ENCODE measurements at places on chromosomes 4 and X.
A peak's percentile ranks its signal among the peaks of the same experiment; 100 is the strongest.

DNA sequence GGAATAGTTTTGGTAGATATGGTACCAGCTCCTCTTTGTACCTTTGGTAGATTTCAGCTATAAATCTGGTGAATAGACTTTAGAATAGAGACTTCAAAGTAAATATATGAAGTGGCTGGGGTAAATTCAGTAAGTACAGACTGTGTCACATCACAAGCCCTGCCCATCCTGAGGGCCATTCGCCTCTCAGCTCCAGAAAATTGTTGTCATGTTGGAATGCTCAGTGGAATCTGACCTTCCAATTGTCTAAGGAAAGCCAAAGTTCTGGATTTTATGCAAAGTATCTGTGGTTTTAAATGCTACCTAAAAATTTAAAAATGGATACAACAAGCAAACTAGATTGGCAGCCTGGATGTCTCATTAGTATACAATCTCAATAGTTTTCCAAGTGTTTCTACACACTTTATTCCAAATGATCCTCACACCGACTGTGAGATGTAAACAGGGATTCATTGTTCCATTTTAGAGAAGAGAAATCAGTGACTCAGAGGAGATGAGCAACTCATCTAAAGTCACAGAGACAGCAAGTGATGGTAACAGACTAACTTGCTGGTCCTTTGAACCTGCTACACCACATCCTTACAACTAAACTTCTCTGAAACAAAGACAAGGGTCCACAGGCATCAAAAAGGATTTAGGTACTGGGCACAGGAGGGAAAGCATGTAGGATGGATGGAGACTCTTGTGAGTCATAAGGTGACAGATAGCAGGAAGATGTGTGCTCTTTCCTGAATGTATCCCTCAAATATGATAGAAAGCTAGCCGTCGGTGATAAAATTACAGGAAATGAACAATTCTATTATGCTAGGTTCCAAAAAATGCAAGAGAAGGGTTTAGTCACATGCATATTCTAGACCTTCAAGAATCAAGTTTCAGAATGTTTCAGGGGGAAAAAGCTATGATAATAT lies 127.3 kb downstream of the ATP10D start:
- DNase-seq: no peak

DNA sequence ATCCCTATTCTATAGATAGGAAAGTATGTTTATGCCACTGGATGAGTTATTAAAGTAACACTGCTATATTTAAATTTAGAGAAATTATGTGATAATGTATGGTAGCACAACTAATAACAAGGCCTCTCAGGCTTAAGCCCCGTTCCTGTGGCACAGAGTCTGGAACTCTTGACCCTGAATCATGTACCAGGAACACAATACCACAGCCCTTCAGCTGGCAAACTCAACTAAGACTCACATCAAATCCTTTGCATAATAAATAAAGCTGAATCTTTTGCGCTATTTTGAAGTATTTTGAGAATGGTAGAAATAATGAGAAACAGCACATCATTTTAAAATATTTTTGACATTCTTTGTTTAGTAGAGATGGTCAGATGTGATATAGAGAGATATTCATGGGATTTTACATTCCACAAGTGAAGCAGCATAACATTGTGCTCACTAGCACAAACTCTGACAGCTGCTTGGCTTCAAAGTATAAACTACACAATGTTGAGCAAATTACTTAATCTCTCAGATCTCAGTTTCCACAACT lies 478.4 kb upstream of the FAM241A start:
- DNase-seq: no peak

DNA sequence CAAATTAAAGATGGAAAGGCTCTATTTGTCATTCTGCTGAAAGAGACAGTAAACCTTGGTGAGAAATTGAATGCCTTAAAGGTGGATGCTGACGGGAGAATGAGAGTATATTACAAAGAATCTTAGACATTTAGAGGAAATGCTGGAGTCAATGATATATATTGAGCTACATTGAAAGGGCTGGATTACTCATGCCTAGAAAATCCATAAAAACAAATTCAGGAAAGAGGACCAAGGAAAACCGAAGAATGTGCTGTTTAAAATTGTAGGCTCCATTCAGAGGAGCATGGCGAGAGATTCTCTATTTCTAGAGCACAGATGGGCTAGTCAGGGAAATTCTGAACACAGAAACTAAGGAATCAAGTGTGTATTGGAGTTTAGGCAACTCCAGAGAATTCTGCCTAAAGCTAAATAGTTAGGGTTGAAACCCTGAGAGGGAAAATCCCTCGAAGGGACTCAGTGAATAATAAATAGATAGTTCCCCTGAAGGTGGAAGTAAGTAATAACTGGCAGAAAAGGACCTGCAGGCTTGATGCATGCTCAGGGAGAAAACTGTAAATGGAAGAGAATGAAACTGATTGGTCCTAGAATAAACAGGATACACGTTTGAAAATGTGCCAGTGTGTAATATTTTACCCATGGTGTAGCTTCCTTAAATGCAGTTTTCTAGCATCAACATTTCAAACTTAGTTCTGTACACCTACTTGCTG lies 1532.4 kb upstream of the TENM3 start:
- no peak for DNase-seq

GRCh38 chrX:109890910-109891502 lies 111.9 kb upstream of the TMEM164 start:
- no peak for DNase-seq

DNA sequence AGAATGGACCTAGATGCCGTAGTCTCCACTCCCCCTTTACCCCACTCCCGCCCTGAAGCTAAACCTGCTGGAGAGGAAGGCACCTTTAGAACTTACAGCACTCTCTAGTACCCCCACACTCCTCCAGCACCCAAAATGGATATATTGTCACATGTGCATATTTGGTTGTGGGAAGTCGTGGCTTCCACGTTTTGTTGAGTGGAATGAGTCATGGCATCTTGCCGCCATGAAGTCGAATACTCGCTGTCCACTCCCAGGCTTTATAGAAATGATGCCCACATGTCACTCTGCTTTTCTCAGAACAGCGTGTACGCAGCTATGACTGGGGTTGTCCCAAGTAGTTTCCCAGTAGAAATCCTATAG lies 545 bp downstream of the ABCE1 start:
- no peak for DNase-seq

- no peak for DNase-seq
These were observed 260.5 kb upstream of the ZIC3 start for GRCh38 chrX:137305404-137305803.

DNA sequence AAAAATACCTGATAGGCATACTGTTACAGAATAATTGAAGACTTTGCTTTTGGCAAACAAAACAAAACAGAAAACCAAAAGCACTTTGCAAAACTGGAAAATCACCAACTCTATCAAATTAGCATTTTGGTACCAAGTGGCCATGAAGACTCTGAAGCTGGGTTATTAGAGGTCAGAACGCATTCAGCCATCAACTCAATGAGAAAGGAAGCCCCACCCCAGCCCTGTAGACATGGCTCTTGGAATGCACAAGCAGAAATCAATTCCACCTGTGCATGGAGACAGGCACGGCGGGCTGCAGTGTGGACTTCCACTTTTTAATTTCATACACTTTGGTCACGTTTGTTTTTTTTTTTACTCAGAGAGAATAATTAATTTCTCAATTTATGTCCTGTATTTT lies 93.6 kb upstream of the DHX15 start:
- no peak for DNase-seq

GRCh38 chrX:102672856-102673255 lies 21.6 kb downstream of the GPRASP1 start:
- no peak for DNase-seq

DNA sequence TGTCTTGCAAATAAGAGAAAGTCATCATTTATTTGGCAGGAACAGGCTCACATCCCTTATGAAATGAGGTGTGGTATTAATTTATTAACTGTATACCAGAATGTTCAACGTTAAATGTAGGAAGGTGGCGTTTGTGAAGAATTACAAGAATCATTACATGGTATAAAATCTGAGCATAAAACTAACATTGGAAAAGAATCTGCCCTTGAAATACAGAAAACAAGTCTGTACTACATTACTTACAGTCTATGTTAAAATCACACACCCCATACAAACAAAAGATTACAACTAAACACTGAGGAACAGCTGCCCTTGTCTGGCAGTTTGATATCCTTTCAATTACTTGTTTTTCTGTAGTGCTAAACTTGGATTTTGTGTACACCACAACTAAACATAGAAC lies 131.1 kb downstream of the DCHS2 start:
- no peak for DNase-seq

DNA sequence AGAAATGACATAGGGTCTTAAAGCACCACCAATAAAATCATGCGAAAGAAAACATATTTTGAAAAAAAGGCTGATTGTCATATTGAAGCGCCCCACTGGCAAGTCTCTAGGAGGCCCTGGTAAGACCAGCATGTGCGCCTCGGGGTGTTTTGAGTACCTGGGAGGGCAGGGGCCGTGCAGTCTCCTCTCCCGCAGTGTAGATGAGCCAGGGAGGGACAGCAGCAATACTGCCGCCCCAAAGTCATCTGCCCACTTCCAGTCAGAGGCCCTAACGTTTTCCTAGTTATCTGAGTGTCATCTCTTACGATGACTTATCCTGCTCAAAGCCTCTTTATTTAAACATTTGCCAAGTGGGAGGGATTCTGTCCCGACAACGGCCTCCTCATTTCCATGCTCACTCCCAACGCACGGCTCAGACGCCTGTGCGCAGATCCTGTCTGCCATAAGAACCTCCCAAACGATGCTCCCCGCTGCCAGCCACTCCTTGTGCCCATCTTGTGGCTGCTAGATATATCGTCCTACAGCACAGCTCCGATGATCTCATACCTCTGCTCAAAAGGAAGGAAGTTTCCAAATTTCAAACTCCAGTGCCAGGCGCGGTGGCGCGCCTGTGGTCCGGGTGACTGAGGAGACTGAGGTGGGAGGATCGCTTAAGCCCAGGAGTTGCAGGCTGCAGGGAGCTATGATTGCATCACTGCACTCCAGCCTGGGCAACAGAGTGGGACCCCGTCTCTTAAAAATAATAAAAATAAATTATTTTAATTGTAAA lies 17.2 kb upstream of the SCRG1 start:
- peak; percentile 89 for DNase-seq

GRCh38 chrX:17860811-17861488 lies at the start of gene RAI2:
Gene RAI2, minus strand, starts transcription at chrX:17861298. Its CDS starts 59,288 bp downstream, at chrX:17802010.
- DNase-seq: no peak

GRCh38 chr4:168449719-168450452 lies 30.4 kb downstream of the DDX60L start:
- no peak for DNase-seq

- DNase-seq: no peak
These were observed 15.1 kb downstream of the RAI2 start for GRCh38 chrX:17846045-17846444.

- DNase-seq: no peak
These were observed 108.9 kb downstream of the SYNPO2 start for GRCh38 chr4:118997601-118998000.

GRCh38 chr4:187128222-187128621 lies 404.6 kb upstream of the FAT1 start:
- no peak for DNase-seq

GRCh38 chrX:145213504-145213903 lies 33.8 kb upstream of the SPANXN1 start:
- DNase-seq: no peak

DNA sequence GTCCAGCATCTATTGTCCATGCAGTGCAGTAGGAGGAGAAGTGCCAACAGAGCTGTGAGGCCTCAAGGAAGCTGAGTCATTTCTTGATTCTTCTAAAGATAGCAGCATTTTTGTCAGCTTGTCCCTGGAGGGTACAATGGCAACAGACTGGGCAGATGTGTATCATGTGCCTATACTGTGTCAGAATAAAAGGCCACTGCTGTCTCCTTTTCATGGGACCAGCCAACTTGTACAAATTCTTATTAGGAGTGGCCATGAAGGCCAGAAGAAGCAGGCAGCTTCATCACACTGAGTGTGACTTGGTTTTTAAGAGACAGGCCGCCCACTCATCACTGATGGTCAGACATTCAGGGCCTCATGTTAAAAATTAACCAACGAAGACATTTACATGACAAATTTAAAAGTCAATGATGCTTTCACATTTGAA lies 185.0 kb upstream of the FAM241A start:
- DNase-seq: no peak

GRCh38 chr4:40350627-40351227 lies 15.6 kb downstream of the CHRNA9 start:
- DNase-seq: no peak

DNA sequence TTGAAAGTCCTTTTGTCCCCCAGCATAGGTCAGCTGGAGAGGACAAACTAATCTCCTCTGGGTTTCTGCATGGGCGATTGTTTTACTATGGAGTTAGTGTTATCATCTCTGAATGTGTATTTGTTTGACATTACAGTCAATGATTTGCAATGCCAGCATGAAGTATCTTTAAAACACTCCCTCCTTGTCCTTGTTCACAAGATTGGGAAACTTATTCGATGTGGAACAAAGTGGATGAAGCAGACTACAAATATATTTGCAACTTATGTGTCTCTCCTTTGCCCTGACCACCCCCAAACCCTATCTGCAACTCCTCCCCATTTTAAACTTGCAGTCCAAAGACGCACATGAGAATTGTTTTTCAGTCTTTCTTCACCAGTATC lies 1.5 kb upstream of the PITX2 start:
- DNase-seq: no peak

DNA sequence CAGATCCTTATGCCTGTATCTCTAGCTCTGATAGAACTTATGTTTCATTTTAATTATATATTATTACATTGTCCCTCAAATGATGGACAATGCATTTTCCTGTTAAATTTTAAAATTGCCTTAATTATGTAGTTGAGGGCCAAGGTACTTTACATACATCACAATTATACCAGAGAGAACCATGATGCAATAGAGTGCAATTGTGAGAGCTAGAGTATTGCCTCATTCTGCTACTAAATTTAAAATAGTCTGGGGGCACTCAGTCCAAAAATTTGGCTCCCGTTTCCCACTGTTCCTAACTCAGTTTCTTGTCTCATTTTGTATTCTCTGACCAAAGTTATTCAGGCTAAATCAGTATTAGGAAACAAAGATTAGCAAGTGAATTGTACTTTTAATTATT lies 378.5 kb upstream of the ZFP42 start:
- DNase-seq: no peak

GRCh38 chr4:187302457-187303150 lies 578.9 kb upstream of the FAT1 start:
- no peak for DNase-seq

DNA sequence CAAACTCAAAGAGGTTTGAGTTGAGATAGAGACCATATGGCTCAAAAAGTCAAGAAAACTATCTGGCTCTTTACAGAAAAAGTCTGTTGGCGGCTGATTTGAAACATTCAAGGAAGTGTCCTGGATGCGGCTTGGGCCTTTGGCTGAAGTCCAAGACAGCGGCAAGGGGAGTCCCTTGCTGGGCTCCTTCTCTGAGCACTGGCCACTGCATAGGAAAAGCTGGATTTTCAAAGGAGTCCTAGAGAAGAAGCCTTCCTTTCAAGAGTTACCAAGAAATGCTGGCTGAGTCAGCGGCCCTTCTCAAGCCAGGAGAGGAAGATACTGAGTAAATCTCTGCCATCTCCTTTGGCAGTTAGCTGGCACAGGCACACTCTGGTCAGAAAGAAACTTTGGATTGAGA lies 12.1 kb downstream of the APLN start:
- DNase-seq: no peak

GRCh38 chr4:2742823-2743517 lies 13.2 kb downstream of the TNIP2 start:
- DNase-seq: no peak

Data from SIG-M5 (cell line).